ENCODE measurements at places on chromosomes 4 and X.
A peak's percentile ranks its signal among the peaks of the same experiment; 100 is the strongest.

- no peak for DNase-seq
Measured at GRCh38 chr4:133320576-133321170, 171.6 kb downstream of the PCDH10 start.

- DNase-seq = no peak
Measured at GRCh38 chrX:152822383-152823086, 8.0 kb downstream of the CETN2 start.

DNA sequence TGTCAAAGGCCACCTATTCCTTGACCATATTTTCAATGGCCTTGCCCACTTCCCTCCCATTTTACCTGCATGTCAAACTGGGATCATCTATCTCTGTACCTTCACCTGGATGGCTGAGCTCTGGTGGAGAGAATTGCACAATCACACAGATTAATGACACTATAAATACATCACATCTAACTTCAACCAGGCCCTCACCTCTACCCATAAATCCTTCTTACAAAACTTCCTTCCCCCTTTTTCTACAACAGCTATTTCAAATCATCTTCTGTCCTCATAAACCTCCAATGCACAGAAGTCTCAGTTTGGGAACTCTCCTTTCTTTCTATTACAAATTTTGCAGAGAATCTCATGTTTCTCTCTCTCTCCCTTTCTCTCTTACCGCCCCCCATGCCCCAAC, 9.2 kb downstream of the PALLD start:
- DNase-seq = no peak

GRCh38 chr4:90027565-90027964, 99.6 kb upstream of the CCSER1 start:
- no peak for DNase-seq

DNA sequence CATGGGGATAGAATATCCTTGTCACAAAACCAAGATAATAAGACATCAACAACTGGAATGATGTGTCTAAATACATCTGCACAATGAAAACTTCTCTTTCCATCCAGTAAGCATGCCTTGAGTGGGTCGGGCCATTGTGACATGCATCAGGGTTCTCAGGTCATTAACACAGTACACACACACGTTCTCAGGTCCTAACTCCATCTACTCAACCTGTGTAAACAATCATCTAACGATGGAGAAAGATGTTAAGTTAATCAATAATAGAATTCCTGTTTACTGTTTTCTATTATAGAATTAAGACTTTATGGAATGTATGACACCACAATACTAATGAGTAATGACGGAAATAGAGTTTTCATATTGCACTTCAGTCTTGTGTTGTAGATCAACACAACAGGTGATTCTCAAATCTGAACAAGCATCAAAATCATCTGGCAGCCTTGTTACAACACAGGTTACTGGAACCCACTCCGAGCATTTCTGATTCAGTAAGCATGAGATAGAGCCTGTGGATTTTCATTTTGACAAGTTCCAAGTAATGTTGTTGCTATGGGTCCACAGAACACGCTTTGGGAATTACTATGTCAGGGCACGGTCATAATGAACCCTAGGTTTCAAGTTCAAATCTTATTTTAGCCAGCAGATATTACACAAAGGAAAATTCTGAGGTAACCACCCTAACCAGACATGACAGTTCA, 315.8 kb upstream of the TEX13C start:
- no peak for DNase-seq

- DNase-seq = no peak
Measured at GRCh38 chr4:172104539-172104938, 291.3 kb downstream of the GALNTL6 start.

DNA sequence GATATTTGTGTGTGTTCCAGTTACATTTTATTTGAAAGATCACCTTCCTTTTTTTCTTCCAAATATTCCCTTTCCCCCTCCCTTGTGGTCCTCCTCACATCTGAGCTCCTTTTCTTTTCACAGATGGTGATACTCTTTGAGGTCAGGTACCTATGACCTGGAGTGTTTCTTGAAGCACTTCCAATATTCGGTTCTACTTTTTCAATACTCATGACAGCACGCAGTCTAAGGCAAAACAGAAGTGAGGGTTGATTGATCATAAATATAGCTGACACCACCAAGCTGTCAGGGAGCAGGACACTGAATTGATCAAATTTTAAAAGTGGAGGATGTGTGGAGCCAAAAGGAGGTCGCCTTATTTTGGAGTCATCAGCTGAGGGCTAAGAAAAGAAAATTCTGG, 334.4 kb upstream of the MAGEB2 start:
- no peak for DNase-seq

GRCh38 chr4:170271723-170272122, 182.0 kb upstream of the AADAT start:
- no peak for DNase-seq

DNA sequence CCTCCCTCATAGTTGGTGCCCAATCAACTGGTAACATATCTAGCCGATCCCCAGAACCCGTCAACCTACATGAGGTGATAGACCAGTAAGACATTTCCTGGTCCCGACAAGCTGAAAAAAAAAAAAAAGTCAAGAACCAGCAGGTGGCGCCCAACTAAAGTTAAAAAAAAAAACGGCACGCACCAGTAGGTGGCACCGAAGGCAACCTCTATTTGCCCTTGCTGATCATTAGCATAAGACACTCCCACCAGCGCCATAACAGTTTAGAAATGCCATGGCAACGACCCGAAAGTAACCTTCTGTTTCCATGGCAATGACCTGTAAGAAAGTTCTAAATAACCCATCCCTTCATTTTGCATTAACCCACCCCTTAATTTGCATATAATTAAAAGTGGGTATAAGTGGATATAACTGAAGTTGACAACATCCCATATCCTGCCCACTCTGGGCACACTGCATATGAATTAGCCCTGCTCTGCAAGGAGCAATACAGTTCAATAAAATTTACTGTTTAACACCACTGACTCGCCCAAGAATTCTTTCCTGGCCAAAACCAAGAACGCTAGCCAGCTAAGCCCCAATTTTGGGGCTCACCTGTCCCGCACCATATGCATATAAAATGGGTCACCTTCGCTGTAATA, 83.9 kb upstream of the SPANXB1 start:
- peak; percentile 35 for DNase-seq

DNA sequence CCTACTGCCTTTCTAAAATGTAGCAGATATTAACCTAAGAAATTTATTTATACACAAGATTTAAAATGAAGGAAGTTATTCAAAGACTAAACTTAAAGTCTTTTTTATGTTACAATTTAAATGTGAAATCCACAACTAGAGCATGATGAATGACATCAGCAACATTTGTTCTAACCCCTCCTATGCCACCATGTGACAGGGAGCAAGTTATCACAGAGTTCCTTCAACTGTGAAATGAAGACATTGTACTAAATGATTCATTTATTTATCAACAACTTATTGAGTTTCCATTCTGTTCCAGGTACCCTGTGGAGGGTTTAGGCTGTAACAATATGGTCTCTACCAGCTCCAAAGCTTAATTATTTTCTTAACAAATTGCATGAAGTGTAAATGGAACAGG, 76.9 kb downstream of the SLC39A8 start:
- DNase-seq = no peak

- no peak for DNase-seq
Measured at GRCh38 chr4:24794480-24794879, 893 bp upstream of the SOD3 start.

DNA sequence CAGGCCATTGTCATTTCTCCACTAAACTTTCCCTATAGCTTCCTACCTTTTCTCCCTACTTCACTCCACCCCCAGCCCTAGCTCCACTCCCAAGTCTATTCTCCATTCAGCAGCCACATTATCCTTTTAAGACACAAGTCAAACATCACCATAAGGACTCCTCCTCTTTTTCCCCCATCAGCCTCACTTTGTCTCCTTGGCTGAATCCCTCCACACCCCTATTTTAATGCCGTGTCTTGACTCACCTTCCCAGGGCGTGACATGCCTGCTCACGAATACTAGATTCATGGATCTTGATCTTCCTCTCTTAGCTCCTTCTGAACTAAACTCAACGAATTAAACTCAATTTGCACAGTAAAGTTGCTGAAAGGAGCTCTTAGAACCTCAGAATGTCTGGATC, 281.9 kb downstream of the PTTG2 start:
- no peak for DNase-seq

DNA sequence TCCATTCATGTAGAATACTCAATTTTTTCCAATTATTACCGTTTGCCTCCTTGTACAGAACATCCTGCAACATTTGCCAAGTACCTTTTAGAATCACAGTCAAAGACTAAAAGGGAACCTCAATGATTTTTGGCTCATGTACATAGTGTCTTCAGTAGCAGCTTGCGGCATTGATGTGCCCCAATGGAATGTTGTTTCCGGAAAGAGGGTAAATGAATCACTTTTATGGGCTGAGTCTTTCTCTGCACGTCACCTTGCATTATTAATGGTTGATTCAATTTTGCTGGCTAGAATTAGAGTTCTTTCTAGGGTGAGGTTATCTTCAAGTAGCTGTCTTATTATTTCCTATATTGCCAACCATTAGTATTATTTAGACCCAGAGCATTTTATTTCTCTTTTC, 116.9 kb upstream of the GABRA2 start:
- DNase-seq = no peak

GRCh38 chrX:136635235-136635634, 12.7 kb upstream of the CD40LG start:
- no peak for DNase-seq

DNA sequence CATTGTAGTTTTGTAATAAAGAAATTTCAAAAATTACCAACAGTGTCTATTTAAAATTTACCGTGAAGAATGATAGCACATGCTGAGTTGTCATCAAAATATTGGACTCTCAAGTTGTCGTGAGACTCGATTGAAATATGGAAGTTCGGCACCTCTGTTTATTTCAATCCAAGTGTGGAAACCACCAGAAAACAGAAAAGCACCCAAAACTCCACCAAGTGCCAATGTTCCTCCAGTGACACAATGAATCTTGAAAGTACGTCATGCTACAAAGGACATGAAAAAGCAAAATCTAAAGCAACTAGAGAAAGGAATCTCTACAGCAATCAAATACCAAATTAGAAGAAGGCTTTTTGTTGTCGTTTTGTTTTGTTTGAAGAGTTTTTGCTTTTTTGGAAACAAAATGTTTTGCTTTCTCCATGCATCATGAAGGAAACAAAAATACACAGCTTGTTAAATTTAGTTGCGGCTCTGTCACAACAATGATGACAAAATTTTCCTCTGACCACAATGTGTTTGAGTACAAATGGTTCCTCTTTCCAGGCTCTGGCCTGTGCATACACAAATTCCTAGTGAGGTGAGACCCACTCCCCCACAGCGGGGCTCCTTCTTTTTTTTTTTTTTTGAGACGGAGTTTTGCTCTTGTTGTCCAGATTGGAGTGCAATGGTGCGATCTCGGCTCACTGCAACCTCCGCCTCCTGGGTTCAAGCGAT, 9.6 kb upstream of the IL13RA1 start:
- no peak for DNase-seq

DNA sequence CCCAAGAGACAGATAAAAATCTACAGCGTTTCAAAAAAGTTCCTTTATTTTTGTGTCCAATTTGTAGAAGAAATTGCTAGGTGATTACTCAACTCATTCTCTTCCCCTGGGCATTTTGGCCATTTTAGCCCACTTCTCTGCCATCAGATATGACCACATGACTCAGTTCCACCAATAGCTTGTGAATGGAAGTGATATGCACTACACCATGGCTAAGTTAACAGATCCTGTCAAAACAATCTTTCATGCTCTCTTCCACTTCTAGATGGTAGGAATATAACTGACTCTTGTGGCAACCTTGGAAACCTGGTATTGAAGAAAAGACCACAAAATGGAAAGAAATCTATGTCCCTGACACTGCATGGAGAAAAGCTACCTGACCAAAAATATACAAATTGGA, 26.2 kb upstream of the FREM3 start:
- no peak for DNase-seq

GRCh38 chrX:37783305-37783704, 3.4 kb downstream of the CYBB start:
- DNase-seq = no peak
